ENCODE measurements at places on chromosomes 11 and 22.

DNA sequence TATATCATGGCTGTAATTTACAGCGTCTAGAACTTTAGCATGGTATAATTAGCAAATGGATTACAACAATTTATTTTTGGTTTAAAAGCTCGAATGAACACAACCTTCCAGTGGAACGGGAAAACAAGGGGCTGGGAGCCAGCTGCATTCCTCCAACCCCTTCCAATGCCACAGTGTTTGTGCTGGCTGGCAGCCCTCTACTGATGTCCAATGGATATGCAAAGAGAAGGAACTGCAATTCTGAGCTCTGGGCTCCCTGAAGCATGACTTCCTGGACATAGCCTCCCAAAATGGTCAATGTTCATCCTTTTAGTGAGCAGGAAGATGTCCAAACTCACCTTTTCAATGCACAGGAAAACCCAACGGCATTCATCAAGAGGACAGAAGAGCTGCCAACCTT is 288.3 kb downstream of the TENM4 start:
- no peak for DNase-seq

DNA sequence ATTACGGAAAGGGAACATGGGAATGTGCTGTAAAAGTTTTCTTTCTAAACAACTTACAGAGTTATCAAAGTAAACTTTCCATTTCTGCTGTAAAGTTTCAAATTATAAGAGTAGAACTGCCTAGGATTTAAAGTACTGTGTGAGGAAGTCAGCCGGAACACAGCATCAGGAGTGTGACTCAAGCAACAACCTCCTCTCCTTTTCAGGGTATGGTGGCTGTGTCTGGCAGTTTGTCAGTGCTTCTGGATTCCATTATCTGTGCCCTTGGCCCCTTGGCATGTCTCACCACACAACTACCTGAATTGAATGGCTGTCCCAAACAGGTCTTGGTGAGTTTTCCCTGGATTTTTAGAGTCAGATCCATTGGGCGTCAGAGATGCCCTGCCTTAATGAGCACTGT is 6.9 kb upstream of the TOM1 start:
- no peak for DNase-seq

- DNase-seq = no peak
Measured at GRCh38 chr11:130737041-130737830, 179.0 kb downstream of the SNX19 start.

DNA sequence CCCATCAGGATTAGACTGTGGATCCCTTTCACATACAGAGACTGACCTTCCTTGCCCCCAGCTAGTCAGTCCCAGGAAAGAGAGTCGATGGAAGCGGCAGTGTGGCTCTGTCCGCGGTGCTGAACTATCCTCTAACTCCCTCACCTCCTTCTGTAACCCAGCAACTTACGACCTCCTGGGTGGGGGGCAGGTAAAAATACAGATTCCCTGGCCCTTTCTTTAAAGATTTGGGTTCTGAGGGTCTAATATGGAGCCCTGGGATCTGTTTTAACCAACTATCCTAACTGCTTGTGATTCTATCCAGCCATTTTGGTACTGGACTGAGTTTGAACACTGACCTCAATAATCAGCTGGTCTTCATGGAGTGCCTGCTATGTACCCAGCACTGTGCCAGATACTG is 23.2 kb downstream of the MFNG start:
- no peak for DNase-seq

DNA sequence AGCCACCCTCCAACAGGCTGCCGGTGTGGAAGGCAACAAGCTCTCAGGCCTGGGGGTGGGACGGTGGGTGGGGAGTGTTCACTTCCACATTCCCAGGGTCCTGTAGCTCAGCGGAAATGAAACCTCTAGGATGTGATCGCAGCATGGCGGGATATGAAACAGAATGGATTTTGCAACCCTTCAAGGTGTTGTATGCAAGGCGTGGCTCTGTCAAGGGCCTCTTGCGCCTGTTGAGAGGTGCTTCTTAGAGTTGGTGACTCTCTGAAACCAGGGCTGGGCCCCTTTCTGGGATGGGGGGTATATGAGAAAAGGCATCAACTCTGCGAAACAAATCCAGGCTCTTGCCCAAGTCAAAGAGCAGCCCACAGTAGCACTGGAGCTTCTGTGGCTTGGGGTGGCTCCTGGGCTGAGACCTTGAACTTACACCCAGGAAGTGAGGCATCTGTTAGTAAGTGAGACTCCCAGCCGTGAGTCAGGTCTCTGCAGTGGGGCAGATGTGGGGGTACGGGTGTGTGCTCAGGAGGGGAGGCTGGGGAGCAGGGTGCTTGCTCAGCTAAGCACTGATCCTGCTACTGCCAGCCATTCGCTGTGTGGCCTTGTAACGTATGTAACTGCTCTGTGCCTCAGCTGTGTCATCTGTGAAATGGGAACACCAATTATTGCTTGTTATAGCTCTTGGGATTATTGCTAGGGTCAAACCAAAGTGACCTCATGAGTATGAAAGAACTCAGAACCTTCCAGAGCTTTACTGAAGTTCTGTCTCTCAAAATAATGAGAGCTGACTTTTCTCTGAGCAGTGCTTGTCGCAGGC is 28.3 kb downstream of the NECTIN1 start:
- no peak for DNase-seq

GRCh38 chr11:36601155-36601554 is 3.1 kb upstream of the RAG2 start:
- DNase-seq = no peak

DNA sequence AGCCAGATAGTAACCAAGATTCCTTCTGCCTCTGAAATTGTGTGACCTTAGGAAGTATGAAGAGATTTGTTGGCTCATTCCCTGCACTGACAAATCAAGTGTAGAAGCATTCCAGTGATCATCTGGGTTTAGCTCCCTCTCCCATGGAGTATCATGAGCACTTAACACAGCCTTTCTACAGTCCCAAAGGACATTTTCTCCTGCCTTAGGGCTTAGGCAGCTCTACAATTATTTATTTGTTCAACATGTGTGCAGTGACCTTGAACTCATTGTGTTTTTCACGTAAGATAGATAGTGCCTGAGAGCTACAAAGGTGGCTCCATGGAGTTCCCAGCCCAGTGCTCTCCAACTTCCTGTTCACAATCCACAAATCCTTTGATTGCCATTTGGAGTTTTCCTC is 94.8 kb upstream of the FAT3 start:
- no peak for DNase-seq

DNA sequence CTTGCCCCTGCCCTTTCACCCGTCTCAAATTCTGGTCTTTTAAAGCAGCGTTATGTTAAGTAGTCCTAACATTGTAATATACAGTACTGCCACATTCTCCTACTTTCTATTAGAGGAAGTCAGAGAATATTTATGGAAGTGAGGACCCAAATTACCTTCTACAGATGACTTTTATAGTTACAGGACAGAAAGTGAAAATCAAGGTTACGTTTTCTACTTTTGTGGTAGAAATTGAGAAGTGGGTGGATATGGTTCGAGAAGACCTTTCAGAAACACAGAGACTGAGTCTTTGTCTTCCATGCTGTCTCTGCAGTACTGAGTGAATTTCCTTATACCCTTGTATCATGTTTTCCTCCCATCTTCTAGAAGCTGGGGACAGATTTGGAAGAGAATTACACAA is 17.1 kb downstream of the SC5D start:
- no peak for DNase-seq

DNA sequence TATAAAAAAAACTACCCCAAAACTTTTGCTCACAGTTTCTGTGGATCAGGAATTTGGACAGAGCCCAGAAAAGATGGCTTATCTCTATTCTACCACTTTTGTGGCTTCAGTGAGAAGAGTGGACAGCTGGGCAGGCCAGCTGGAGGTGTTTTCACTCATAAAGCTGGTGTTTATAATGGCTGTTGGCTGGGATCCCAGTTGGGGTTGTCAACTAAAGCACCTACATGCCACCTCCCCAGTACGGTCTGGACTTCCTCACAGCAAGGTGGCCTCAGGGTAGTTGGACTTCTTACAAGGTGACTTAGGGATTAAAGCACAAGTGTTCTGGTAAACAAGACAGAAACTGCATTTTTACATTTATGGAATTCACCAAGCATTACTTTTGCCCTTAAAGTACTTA is 171.0 kb downstream of the NELL1 start:
- DNase-seq = no peak

GRCh38 chr11:76638270-76639197 is 32.0 kb downstream of the LRRC32 start:
- DNase-seq = no peak

GRCh38 chr11:106276859-106277436 is 199.5 kb downstream of the AASDHPPT start:
- no peak for DNase-seq

DNA sequence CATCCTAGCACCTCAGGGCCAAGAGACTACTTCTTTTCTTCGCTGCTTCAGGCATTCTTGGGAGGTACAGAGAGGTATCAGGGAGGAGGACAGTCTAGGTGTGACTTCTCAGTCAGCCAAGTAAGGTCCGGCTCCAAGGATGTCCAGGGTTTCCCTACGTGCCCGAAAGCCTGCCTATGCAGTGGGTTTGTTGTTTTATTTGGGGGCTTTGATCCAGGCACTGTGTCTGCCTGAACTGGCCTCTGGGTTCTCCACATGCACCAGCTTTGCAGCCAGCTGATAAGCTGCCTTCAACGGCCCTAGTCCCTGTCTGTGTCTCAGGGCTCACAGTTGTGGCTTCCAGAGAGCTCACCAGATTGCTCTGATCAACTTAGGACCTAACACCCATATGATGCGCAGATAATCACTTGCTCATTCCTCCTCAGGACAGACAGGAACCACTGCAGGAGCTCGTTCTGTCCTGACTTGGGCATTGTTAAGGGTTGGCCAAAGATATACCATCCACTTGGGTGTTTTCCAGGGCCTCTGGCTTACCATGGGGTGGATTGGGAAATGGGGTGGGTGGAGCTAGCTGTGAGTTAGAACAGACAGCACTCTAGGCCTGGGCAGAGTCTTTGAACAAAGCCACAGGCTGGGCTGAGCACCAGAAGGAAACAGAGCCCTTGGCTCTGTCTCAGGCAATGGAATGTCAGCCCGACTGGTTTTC is 45.5 kb upstream of the CRYBB3 start:
- DNase-seq = no peak

- DNase-seq = no peak
Measured at GRCh38 chr11:8265681-8266241, 2.1 kb upstream of the LMO1 start.

GRCh38 chr11:70470127-70470526 is 71.8 kb downstream of the CTTN start:
- no peak for DNase-seq

DNA sequence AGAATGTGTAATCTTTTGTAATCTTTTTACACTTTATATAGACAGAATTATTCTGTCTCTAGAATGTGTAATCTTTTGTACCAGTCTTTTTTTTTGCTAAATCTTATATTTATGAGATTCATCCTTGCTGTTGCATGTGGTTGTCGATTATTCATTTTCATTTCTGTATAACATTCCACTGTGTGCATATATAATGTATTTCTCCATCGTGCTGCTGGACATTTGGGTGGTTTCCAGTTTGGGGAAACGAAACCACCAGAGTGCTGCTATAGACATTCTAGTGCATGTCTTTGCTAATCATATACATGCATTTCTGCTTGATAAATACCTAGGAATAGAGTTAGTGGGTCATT is 146.5 kb downstream of the GRIK4 start:
- no peak for DNase-seq

GRCh38 chr22:18031695-18032454 is 7.5 kb upstream of the MICAL3 start:
- DNase-seq = no peak

GRCh38 chr11:7668911-7669310 is 4.4 kb downstream of the CYB5R2 start:
- no peak for DNase-seq

GRCh38 chr11:124569697-124570096 is at the start of gene OR8A1:
Gene OR8A1, plus strand, starts transcription at chr11:124569997. Its CDS starts 123 bp downstream, at chr11:124570120.
- no peak for DNase-seq

- no peak for DNase-seq
Measured at GRCh38 chr11:17221968-17222367, 14.2 kb upstream of the PIK3C2A start.

DNA sequence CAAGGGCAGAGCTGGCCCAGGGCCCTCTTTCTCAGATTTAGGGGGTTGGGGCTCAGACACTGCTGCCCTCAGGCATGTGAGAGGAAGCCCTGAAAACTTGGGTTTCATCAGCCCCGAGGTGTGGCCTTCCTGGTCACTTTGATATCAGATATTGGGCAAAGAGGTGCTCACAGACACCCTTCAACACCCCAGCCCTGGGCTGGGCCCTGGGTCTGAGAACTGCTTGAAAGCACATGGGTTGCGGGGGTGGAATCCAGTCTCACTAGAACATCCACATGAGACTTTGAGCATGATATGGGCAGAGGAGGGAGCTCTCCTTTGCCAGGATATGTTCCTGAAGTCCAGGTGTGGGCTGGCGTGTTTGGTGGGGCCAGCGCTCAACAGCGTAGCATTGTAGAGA is 10.4 kb downstream of the DGAT2 start:
- no peak for DNase-seq

DNA sequence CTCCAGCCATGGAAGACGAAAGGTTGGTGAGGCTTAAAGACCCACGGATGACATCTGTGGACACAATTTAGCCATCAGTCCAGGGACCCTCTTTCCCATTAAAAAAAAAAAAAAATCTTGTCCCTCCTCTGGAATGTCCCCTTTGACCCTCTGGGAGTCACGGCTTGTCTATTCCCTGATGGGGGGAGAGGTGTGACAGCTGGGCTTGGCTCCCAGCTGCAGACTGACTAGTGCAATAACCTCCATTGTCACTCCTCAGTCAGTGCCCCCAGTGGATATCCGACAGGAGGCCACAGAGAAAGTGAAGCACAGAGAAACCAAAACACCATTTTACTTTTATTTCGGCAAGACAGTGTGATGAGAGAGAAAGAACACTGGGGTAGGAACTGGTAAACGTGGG is 2.7 kb upstream of the VSIG2 start:
- no peak for DNase-seq

- DNase-seq = no peak
Measured at GRCh38 chr11:89203814-89204213, 26.1 kb downstream of the TYR start.

DNA sequence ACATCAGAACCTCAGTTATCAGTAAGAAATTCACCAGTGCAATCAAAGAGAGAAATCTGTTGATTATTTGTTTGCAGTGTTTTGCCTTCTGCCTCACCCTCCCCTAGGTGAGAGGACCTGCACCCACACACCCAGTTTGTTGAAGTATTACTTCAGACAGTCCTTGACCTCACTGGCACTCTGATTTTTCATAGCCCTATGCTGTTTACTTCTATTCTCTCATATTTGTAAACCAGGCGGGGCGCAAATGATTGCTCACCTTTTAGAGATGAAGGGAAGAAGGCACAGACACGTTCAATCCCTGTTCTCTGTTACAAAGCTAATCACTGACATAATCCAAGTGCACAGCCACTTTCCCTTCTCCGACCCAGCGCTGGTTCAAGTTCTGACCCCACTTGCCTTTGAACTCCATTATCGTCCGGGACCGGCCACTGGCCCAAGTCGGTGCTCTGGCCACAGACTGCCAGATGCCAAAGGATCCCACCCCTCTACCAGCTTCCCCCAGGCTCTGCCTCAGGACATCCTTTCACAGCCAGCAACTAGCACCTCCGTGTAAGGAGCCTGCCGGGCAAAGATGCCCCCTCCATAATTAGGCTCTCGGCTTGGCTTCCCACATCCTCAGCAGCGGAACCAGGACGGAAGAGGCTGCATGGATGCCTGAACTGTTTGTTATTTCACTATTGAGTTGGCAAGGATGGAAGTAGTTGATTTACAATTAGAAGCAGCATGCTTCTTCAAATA is 1.7 kb downstream of the ETS1 start:
- no peak for DNase-seq

All from omental fat pad (tissue), 4 donors.